ENCODE measurements at places on chromosomes 11 and 22. TPM values are rescaled to one million over a fixed set of nuclear protein-coding genes. Genes with fewer than 3 reads are reported as not detected.

- ATAC-seq: peak; percentile 62
Measured at GRCh38 chr11:118198370-118198769, 21.9 kb upstream of the SCN2B start.

DNA sequence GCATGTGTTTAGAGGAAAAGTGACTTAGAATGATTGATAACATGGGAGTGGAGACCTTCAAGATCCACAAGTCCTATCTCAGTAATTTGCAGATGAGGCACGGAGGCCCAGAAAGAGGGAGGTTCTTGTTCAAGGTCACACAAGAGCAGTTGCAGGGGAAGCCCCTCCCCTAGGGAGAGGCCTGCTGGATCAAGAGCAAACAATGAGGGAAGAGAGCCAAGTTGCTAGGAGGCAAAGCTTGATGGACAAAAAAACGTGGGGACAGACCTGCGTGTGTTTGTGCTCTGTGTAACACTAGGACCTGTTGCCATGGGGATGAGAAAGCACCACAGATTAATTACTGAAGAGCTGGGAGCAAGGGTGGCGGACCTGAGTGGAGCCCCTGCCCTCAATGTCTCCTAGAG is 6.4 kb upstream of the MFRP start:
- ATAC-seq: peak; percentile 15

DNA sequence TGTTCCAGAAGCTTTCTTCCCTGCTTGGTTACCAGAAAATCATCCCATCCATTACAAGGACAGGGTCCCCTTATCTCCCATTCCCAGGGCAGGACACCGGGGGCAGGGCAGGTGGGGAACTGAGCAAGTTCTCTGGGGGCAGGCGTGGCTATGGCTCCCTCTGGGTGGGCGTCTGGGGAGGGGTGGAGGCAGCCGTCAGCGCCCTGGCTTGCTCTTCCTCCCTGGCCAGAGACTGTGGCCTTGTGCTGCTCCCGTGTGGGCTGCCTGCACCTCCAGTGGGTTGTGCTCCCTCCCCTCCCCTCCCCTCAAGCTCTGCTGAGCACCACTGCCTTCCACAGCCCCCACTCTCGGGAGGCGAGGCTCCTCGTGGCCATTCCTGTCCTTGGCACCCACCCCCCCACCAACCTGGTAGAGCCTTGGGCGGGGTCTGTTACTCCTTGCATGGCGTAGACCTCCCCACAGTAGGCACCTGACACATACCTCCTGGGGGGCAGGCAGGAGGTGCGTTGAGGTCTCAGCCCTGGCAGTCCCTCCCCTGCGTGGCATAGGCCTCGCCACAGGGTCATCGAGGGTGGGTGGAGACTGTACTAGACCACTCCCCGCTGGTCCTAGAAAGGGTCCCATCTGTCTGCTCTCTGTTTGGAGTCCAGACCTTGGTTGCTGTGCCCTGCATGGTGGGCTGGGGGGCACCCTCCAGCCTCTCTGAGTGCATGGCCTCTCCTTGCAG is 24.2 kb upstream of the PPP6R3 start:
- no peak for ATAC-seq

GRCh38 chr11:30717009-30717408 is 130.9 kb upstream of the MPPED2 start:
- peak; percentile 59 for ATAC-seq

GRCh38 chr11:3954448-3955298 is 99.2 kb downstream of the STIM1 start:
- ATAC-seq: no peak

DNA sequence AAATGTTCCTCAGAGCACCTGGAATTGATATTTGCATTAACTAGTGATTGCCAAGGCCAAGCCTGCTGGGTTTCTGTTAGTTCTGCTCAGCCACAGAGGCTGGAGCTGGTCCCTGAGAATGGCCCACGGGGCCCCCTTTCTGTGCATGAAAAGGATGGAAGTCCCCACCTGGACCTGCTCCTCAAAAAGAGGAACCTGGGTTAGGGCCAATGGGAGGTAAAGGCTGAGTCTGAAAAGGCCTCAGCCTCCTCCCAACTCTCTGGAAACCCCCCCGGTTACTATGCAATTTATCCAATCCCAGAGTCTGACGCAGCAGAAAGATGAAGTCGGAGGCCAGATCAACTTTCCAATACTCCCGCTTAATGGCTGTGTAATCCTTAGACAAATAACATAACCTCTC is 6.8 kb upstream of the CREB3L1 start:
- no peak for ATAC-seq

- no peak for ATAC-seq
Measured at GRCh38 chr22:25848954-25849353, 107.0 kb downstream of the MYO18B start.

DNA sequence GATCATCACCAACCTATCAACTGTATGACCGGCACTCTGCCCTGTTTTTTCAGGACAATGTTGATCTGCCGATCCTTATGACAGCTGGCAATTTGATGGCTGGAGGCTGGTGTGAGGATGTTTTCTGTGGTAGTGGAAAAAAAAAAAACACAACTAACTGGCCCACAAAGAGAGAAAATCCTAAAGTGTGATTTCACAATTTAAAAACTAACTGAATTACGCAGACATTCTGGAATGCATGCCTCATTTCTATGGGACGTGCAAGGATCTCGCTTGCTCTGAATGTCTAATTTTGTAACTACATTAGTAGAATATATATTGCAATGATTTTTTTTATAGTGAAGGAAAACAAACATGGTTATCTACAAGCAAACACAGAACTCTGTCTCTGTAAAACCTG is 590.5 kb downstream of the ETS1 start:
- ATAC-seq: no peak

- no peak for ATAC-seq
Measured at GRCh38 chr11:5226732-5227310, at the start of gene HBB. Gene HBB, minus strand, starts transcription at chr11:5227071. Its CDS starts 50 bp downstream, at chr11:5227021.

GRCh38 chr11:36615826-36616225 is 17.8 kb upstream of the RAG2 start:
- ATAC-seq: no peak

DNA sequence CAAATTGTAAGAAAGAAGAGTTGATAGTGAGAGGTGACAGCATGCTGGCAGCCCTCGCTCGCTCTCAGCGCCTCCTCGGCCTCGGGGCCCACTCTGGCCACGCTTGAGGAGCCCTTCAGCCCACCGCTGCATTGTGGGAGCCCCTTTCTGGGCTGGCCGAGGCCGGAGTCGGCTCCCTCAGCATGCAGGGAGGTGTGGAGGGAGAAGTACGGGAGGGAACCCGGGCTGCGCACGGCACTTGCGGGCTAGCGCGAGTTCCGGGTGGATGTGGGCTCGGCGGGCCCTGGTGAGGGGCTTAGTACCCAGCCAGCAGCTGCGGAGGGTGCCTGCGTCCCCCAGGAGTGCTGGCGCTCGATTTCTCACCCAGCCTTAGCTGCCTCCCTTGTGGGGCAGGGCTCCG is 539.7 kb upstream of the CCDC179 start:
- ATAC-seq: no peak

- ATAC-seq: peak; percentile 37
Measured at GRCh38 chr22:29701155-29701999, 18.4 kb upstream of the CABP7 start.

GRCh38 chr11:79492008-79492407 is 51.2 kb upstream of the TENM4 start:
- ATAC-seq: no peak

- ATAC-seq: no peak
Measured at GRCh38 chr11:14634813-14635212, 8.8 kb upstream of the PDE3B start.

GRCh38 chr11:34416766-34417165 is 22.0 kb upstream of the CAT start:
- ATAC-seq: peak; percentile 16

GRCh38 chr11:17703951-17704350 is 15.4 kb upstream of the MYOD1 start:
- ATAC-seq: peak; percentile 74

GRCh38 chr11:21461701-21462100 is 731.2 kb upstream of the ANO5 start:
- ATAC-seq: no peak

DNA sequence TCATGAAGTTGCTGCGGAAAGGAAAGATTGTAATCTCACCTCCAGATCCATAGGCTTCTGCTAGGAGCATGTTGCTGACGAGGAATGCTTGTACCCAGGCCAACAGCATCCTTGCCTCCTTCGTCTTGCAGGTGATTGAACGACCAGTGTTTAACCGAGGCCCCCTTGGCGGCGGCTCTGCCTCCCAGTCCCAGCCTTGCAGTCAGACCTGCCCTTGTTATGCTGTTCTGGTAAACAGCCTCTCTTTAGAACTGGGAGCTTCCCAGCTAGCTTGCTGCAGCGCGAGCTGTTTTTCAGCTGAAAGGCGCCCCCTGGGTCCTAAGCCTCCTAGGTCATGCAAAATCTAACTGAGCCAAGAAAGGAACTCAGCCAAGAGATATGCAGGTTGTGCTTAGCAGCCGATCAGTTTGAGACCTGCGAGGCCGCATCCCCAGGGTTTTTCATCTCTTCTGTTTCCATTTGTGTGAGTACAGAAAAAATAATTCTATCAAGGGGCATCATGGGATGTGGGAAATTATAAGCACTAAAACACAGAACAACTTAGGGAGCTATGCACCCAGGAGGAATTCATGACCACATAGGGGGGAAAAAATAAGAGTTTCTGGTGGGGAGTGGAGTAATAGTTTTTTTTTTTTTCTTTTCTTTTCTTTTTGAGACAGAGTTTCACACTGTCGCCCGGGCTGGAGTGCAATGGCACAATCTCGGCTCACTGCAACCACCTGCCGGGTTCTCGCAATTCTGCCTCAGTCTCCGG is at the start of gene PIK3IP1:
Gene PIK3IP1 (minus strand): TSS at position 253 of the 754 bp plus-strand sequence. CDS start 144 bp downstream, at position 109.
- ATAC-seq: peak; percentile 66

The CCDC89 gene
- total RNA-seq: not detected

The OR8A1 gene
- total RNA-seq: not detected

The IFITM10 gene
- total RNA-seq: 0.98 TPM

The PYGM gene
- 0.41 TPM for total RNA-seq

The CRYBA4 gene
- not detected for total RNA-seq

The ALDH3B1 gene
- 4.2 TPM for total RNA-seq

The ENTHD1 gene
- total RNA-seq: not detected

The CATSPERZ gene
- total RNA-seq: not detected

The HYOU1 gene
- total RNA-seq: 94.6 TPM

The OR51B2 gene
- total RNA-seq: not detected
